ENCODE measurements at places on chromosomes 6 and 20.
A peak's percentile ranks its signal among the peaks of the same experiment; 100 is the strongest.

DNA sequence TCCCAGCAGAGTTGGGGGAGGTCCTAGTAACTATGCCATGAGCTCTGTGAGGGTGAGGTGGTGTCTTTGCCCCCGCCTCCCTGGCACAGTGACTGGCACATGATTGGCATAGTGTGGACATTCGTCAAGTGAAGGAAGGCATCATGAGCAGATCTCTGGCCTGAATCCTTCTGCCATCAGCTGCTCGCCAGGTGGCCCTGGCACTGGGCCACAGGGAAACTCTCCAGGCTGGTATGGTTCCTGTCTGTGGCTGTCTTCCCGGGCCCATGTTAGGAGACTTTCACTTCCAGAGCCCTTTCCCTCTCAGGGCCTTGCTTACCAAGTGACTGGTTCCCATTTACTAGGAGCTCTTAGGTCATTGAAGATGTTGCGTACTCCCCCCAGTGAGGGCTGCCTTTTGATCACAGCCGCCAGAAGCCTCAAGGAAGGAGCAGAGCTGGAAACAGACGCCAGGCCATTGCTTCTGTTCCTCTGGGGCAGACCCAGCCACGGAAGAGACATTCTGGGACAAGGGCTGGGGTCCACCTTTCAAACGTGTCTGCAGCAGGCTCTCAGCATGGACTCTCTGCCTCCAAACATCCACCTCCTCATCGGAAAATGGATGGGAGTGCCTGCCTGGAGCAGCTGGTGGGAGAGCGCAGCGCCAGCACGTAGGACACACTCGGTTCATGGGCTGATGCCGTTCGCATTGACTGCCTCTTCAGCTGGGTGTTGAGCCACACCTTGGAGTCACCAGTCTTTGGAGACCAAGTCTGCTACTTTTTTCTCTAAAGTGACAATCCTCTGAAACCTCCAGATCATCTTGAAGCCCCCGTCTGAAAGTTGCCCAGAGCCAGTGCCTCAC lies 67.2 kb downstream of the PTPN1 start:
- no peak for DNase-seq

DNA sequence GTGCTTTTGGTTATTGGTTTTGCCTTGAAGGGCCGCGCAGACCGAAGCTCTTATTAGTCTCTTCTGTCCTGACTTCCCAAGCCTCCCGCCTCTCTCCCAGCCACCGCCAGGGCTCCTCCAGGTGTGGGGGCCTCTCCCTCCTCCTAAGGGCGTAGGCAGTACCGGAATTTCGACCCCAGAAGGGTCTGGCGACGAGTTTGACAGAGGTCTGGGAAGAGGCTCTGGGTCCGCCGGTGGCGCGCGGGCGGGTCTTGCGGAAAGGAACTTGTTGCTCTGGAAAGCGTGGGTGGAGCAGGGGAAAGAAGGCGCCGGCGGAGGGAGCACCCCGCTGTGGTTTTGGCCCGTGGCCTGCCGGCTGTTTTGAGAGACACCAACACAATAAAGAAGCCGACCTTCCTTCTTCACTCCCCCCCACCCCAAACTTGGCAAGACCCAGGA lies 1.8 kb downstream of the PCSK2 start:
- DNase-seq, result no peak

GRCh38 chr20:31476643-31477215 lies 1.6 kb downstream of the REM1 start:
- DNase-seq, result no peak

DNA sequence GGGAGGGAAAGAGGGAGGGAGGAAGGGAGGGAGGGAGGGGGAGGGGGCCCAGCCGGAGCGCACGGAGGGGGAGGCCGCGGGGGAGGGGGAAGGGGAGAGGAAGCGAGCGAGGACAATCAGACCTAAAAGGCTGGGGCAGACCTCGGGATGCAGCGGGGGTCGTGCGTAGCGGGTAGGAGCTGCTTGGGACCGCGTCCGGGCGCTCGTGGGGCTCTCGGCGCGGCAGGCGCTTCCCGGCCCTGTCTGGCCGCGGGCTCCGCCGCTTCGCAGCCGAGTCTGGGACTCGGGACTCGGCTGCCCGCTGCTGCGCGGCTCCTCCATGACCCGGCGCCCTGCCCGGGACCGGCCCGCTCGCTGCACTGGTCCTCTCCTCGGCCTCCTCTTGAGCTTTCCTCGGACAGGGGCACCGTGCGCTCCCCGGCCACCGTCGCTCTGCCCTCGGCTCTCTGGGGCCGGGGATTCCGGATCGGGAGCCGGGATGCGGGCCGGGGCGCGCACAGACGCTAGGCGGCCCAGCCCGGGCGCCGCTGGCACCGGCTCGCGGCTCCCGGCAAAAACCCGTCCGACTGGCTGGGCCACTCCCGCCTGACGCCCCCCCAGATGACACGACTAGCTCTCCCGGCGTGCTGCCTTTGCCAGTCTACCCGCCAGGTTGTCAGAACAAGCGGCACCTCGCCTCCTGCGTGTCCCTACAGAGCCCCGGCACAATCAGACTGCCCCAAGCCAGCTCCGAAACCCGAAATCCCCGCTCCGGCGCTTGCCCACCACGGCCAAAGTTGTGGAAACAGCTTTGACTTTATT lies 2.2 kb downstream of the TFAP2A start:
- DNase-seq, result peak; percentile 68

GRCh38 chr20:1764136-1765033 lies 106.8 kb upstream of the SIRPG start:
- peak; percentile 19 for DNase-seq

DNA sequence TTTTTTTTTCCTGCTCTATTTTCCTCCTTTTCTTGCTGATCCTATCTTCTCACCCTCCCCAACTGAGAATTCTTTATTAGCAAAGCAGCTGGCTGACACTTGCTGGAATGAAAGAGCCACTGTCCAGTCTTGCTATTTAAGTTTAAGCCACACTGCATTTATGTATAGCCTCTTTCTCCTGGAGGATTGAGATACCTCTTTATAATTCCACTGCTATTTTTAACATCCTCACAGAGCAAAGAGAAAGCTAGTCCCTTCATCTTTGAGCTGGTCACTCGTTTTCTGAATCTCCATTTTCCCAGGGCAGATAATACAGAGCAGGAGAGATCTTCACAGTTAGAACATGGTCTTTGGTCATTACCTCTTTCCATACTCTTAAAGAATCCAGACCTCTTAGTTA lies 36.0 kb upstream of the EEF1A1 start:
- DNase-seq, result no peak

DNA sequence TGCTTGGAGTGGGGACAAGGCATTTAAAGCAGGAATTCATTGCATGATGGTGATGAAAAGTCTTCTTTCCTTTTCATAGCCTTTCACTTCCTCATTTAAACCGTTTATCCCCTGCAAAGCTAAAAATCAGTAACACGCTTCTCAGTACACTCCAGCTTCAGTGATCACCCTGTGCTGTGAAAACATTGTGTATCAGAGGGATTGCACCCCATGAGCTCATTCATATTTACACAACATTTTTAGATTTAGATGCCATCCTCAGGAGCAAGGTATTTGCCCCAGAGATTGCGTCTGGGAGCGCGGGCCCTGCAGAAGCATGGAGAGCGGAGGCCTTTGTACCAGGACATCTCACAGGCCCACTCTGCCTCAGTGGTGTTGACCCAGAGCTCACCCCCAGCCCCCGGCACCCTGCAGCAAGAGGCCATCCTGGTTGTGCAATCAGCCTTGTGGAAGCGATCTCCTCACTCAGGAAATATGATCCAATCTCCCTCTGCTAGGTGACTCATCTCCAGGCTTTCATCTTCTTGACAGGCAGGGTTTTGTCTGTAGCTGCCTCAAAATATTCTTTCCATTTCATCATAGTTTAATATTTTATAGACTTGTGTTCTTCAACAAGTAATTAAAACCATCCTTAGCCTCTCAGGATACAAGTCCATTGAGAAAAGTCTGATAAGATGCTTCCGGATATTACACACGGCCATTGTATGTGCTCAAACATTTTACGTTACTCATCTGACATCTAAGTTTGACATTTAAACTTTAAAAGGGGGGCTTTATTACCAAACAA lies 38.9 kb upstream of the THBS2 start:
- DNase-seq, result no peak

GRCh38 chr6:47672816-47673215 lies 25.6 kb upstream of the ADGRF4 start:
- DNase-seq, result no peak

- peak; percentile 42 for DNase-seq
These were observed at the start of gene LHFPL5 for GRCh38 chr6:35804996-35805736. TSS of gene LHFPL5 (plus strand) at chr6:35805352. CDS start at chr6:35805671, 319 bp downstream.

Data from NCI-H1048 (cell line).